Stimulated activated CD8-positive, alpha-beta memory T cell treated with anti-CD3 and anti-CD28 coated beads, Interleukin-7, amount 100 ng/mL, for 4 hours (primary cell): ENCODE measurements at places on chromosomes 6 and 20.
A peak's percentile ranks its signal among the peaks of the same experiment; 100 is the strongest.

DNA sequence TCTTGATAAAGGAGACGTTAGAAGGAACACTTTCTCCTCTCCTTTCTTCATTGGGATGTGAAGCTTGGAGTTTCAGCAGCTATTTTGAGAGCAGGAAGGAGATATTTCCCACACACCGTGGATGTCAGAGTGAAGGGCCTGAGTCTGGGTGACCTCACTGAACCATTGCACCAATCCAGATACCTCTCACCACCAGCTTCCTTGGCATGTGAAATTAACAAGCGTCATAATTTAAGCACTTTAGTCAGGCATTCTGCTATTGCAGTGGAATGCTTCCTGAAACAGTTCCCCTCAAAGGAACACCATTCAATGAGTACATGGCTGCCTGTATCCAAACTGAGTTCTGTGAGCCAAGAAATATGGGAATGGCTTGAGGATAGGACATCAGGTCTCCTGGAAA lies 83.7 kb downstream of the CHMP4B start:
- no peak for DNase-seq

DNA sequence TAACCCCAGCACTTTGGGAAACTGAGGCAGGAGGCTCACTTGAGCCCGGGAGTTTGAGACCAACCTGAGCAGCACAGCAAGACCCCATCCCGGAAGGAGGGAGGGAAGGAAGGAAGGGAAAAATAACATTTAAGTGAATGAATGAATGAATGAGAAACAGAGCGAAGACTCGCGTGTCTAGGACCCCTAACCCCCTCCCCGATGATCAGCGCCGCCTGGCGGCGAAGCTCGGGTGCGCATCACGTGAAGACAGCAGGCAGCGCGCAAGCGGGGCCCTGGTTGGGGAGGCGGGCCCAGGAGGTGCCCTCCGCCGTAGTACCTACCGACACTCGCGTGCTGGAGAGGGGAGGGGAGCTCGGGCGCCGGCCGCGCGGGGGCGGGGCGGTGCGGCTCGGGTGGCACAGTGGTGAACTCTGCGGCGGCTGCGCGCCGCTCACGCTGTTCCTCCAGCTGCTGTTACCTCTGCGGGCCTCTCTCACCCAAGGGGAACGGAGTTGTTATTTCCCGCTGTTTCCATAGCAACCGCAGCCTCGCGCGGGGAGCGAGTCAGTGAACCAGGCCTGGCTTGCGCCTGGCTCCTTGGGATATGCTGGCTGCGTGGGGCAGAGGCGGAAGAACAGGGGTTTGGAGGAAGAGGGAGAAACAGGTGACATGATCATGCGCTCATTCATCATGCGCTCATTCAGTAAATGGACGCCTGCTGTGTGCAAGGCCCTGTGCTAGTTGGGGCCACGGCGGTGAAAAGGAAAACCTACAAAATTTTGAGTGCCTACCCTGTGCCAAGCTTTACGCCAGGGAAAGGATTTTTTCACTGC lies 2.0 kb upstream of the DCDC2 start:
- peak; percentile 66 for DNase-seq

- no peak for DNase-seq
Observed at GRCh38 chr20:42027746-42028268, 409.6 kb upstream of the CHD6 start.

GRCh38 chr6:149031859-149032598 lies 285.2 kb downstream of the UST start:
- peak; percentile 7 for DNase-seq

GRCh38 chr6:29667158-29667557 lies 10.3 kb downstream of the MOG start:
- no peak for DNase-seq
